ENCODE measurements at places on chromosomes 4 and X.
A peak's percentile ranks its signal among the peaks of the same experiment; 100 is the strongest.

DNA sequence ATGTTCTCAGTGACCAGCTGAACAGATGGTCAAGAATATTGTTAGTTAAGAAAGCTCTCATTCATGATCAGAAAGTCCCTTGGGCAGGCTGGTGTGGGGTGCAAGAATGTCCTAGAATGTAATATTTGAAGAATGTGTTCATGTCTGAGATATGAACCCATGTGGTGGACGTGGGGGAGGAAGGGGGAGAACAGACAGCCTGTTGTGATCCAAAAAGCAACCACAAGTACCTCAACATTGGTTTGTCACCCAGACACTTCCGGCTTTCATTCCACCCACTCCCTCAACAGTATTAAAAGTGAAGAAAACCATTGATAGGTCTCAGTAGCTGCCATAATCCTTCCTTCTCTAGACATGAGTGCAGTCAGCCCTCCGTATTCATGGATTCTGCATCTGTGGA, 82.2 kb downstream of the MAML3 start:
- no peak for DNase-seq

- no peak for DNase-seq
These were observed 314.8 kb downstream of the PDHA2 start for GRCh38 chr4:96154676-96155075.

GRCh38 chrX:7047951-7048350, 99.6 kb upstream of the STS start:
- DNase-seq, result no peak

GRCh38 chr4:71415491-71415890, 76.7 kb downstream of the SLC4A4 start:
- no peak for DNase-seq

- peak; percentile 58 for DNase-seq
These were observed 669 bp downstream of the IRF2 start for GRCh38 chr4:184473499-184474262.

DNA sequence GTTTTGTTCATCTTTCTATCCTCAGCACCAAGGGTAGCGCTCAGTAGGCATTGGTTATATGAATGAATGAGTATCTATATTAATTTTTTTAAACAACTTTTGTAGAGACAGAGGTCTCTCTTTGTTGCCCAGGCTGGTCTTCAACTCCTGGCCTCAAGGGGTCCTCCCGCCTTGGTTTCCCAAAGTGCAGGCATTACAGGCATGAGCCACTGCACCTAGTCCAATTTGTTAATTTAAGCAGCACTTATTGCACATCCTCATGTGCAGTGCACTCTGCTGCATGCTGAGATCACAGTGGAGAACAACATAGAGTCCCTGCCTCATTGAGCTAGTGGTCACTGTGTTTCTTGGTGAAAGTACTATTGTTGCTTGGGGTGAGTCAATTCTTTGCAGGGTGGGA, 94.4 kb downstream of the NHSL2 start:
- no peak for DNase-seq

DNA sequence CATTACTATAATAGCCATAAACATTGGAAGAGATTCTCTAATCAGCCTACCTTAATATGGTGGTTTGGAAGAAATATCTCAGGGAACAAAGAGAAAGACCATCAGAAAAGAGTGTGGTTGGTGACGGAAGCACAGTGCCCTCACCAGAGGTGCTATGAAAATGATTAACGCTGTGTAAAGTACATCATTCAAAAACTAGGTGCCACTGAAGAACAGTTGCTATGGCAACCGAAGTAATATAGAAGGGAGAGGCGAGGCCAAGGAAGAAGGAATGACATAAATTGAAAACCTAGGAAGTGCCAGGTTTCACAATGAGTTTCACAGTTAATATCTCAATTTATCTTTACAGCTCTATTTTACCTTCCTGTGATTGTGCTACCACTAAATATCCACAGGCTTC, 57.0 kb upstream of the ARSJ start:
- no peak for DNase-seq

- DNase-seq, result no peak
These were observed 176.0 kb downstream of the LDB2 start for GRCh38 chr4:16722416-16722815.

DNA sequence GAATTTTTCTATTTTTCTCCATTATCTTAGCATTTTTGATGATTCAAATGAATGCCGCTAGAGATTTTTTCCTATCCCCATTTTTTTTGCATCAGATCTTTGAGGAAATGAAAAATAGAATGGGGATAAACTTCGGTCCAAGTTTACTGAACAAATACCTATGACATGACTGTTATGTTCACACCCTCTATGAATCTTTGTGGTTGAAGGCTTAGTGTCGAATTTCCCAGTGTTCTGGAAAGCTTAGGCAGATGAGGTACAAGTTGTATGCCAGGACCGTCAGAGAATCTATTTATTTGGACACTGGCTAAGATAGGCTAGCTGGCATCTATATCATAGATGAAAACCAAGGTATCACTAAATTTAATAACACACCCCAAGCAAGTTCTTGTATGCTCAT, 123.4 kb downstream of the SPCS3 start:
- no peak for DNase-seq

DNA sequence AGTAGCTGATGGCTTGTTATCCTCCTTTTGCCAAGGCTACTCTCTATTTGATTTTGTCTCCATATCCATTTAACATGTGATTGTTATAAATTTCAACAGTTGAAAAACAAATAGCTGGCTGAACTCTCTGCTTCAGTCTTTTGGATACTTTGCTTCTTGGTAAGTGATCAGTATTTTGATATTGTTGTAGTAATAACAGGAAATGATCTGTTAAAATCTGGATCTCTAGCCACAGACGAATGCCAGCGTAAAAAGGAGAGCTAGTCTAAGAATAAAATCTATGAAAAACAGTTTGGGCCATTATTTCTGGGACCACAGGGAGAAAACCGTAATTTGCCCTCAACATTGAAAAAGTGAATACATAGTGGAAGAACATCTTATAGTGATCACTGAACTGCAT, 113.8 kb downstream of the ANAPC10 start:
- no peak for DNase-seq

GRCh38 chrX:54931107-54931506, 10.5 kb downstream of the TRO start:
- no peak for DNase-seq

GRCh38 chr4:1767770-1768366, 25.2 kb upstream of the FGFR3 start:
- peak; percentile 71 for DNase-seq

DNA sequence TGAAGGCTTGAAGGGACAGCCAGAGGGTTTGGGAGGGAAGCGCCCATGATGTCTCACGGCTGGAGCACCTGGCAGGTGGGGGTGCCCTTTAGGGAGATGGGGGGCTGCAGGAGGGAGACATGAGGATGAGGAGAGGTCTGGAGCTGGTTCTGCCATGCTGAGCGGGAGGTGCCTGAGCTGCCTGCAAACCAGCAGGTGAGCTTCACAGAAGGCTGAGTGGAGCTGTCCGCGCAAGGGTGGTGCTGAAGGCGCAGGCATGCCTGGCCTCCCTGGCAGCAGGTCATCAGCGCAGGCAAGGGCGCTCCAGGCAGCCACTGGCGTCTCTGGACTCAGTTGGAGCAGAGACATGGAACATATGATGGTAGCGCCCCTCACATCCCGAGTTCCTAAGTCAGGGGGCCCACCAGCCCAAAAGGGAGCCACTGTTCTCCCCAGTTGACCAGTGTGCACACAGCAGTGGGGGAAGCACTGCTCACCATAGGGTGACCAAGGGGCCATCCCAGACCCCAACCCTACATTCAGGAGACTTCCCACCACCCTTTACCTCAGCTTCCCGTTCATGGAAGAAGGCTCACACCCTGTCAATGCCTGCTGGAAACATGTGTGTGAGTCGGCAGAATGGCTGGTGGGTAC, 25.8 kb downstream of the ADRA2C start:
- DNase-seq, result peak; percentile 48

DNA sequence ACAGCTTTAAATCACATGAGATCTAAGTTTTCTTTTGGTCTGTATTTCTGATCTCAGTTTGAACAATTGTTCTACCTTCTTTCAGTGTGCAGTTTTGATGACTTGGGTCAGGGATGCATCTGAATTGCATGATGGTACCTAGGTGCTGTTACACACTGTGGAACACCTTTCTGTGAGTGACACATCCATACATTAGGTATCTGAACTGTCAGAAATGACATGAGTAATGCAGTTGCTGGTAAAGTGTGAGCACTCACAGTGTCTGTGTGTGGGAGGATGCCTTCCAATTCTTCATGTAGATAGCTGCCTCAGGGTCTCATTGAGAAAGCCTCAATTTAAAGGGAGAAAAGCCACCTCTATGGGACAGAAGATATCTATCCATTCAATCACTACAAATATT, 411.9 kb downstream of the PPARGC1A start:
- DNase-seq, result no peak

DNA sequence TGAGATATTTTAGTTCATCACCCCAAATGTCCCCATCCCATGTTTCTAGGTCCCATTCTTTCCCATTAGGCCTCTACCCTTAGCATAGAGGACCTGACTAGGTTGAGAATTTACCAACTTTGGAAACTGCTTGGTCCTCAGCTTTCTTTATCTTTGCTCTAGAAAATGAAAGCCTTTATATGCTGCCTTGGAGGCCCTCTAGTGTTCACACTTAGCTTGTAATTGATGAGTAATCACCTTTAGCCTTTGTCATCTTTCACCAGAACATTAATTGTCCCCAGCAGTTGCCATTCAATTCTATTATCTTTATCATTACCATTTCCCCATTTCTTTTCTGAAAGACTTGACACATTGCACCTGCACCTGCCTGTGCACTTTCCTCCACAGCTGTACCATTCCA, 589.2 kb upstream of the NR3C2 start:
- peak; percentile 52 for DNase-seq

DNA sequence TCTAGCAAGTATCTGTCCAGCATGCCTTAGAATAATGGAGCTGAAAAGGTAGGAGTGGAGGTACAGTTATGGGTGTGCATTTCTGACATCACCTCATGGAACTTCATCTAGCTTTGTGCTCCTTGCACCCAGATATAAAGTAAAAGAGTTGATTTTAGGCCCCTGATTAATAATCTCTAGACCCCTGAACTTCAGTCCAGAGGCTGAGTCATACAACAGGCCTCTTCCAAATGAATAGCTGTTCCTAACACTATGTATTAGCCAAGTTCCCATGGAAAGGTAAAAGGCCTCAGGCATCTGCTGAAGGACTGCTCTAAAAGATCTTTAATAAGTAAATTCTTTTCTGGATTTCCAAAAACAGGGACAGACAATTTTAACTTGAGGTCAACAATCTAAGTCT, 16.2 kb downstream of the TBC1D9 start:
- no peak for DNase-seq

GRCh38 chrX:8879750-8880149, 78.6 kb upstream of the FAM9A start:
- DNase-seq, result peak; percentile 39

DNA sequence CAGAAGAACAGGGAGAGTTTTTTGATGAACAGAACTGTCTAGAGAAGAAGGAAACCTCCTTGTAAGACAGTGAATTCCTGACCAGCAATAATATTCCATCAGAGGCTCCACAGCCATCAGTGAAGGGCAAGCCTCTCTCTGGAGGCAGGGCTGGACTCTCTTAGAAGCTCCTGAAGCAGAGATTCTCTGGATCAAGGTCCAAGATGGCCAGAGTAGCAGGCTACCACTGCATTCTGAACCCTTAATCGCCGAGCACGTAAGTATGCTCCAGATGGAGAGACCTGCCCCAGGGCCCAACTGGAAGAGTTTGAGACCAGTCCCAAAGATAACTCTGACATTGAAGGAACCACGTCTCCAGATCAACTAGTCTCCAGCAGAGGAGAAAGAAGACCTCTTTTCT, 16.4 kb downstream of the GABRE start:
- DNase-seq, result no peak

DNA sequence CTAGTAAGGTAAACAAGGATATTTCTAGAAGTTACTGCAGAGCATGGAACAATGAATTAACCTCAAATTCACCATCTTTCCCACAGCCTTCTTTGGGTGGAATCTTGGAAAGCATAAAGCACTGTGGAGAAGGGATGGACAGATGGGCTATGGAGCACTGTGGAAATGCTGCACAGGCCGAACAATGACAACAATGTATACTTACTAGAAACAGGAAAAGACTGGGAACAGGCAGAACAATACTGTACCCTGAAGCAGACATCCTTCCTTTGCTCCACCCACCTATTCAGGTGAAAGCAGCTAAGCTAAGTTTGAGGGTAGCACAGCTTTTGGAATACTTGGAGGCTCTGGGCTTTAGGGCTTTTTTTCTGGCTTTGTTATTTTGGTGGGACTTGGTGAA, 250.6 kb upstream of the KLF8 start:
- DNase-seq, result no peak

DNA sequence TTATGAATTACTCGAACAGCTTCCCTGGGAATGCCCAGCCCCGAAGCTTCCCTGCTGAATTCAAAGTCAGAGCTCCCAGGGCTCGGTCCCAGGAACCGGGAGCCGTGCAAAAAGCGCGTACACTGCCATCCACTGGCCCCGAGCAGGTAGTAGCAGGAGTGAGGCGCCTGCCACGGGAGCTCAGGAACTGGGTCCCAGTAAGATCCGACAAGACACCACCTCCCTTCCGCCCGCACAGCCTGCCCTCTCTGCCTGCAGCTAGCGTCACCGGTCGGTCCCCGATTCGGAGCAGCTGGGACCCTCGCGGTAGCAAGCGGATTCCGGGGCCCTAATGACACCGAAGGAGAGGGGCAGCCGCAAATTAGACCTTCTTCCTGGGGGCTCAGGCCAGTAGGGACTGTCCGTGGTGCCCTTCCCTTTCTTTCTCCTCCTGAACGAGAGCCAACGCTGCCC, 1.2 kb downstream of the CORIN start:
- peak; percentile 90 for DNase-seq

GRCh38 chrX:54529552-54530356, at the start of gene GNL3L:
Gene GNL3L, plus strand, starts transcription at chrX:54530219. Its CDS starts 2,348 bp downstream, at chrX:54532567.
- DNase-seq, result peak; percentile 88

- DNase-seq, result no peak
These were observed 113.5 kb upstream of the TMEM164 start for GRCh38 chrX:109889289-109890006.

DNA sequence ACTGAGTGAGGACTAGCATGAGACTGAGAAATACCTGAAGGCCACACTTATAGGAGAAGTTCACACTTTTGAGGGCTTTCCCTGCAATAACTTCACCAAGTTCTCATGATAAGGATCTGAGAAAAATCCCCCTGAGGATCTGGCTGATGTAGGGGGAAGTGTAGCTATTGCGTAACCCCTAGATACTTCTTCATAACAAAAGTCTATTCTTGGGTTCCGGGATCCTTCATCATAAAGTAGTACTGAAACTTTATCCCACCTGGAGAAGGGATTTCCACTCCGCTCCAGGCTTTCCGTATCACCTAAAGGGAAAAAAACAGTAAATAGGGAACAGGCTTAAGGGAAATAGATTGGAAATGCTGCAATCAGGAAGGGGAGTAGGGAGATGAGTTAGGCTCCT, 13.3 kb downstream of the USP27X start:
- peak; percentile 10 for DNase-seq

- no peak for DNase-seq
These were observed 172.9 kb downstream of the SPRY1 start for GRCh38 chr4:123569541-123569940.

- no peak for DNase-seq
These were observed 638.9 kb upstream of the AGA start for GRCh38 chr4:178081176-178081575.

GRCh38 chr4:55249476-55249875, 96.6 kb upstream of the SRD5A3 start:
- DNase-seq, result no peak
